ENCODE measurements at places on chromosomes 6 and 20.
A peak's percentile ranks its signal among the peaks of the same experiment; 100 is the strongest.

- DNase-seq: no peak
Measured at GRCh38 chr20:56540415-56540814, 7.4 kb downstream of the FAM209B start.

DNA sequence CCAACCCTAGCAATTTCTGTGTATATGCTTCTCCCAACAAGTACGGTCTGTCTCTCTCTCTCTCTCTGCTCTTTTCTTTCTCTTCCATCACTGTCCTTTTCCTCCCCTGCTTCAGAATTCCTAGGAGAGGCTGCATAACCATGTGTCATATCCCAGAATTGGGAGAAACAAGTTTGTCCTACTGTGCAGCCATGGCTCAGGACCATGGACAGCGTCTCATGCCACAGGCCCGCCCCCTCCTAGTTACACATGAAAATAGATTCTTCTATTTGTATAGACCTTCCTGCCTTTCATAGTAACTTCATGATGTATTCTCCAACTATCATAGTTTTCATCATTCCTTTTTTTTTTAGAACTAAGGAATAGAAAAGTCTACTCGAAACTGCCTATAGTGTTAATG, 98.0 kb downstream of the FNDC1 start:
- DNase-seq: no peak

DNA sequence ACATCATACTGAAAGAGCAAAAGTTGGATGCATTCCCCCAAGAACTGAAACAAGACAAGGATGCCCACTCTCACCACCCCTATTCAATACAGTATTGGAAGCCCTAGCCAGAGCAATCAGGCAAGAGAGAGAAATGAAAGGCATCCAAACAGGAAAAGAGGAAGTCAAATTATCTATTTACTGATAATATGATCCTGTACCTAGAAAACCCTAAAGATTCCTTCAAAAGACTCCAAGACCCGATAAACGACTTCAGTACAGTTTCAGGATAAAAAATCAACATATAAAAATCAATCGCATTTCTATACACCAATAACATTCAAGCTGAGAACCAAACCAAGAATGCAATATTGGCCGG, 14.5 kb downstream of the CDK19 start:
- no peak for DNase-seq

DNA sequence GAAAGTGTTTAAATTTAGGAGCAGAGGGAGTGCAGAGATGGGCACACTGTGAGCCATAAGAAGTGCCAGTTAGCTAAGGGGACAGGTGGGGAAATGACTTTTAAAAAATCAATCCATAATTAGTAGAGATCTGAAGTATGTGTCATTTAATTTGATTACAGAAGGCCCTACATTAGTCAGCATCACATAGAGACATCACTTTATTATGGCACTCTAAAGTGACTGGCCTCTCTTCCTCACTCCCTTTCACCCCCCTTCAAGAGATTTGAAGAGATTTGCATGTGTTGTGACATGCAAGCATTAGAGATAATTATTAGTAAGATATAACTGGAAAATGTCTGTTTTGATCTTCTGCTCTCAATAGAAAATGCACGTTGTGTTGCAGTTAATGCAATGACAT, 86.7 kb downstream of the SLX4IP start:
- DNase-seq: no peak

DNA sequence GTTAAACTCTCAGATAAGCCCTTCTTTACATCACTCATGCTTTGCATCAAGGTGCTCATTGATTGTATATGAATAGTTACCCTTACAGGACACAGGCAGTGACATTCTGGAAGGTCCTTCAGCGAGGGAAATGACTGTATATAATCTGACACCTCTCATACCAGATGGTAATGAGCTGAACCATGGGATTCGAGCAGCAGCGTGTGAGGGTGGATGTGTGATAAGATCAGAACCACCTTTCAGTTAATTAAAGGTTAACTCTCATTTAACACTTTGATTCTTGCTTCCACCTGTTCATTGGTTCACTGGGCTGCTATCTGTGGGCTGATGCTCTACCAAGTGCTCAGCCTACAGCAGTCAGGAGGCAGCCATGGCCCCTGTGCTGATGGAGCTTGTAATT, 24.2 kb downstream of the NEDD9 start:
- no peak for DNase-seq

DNA sequence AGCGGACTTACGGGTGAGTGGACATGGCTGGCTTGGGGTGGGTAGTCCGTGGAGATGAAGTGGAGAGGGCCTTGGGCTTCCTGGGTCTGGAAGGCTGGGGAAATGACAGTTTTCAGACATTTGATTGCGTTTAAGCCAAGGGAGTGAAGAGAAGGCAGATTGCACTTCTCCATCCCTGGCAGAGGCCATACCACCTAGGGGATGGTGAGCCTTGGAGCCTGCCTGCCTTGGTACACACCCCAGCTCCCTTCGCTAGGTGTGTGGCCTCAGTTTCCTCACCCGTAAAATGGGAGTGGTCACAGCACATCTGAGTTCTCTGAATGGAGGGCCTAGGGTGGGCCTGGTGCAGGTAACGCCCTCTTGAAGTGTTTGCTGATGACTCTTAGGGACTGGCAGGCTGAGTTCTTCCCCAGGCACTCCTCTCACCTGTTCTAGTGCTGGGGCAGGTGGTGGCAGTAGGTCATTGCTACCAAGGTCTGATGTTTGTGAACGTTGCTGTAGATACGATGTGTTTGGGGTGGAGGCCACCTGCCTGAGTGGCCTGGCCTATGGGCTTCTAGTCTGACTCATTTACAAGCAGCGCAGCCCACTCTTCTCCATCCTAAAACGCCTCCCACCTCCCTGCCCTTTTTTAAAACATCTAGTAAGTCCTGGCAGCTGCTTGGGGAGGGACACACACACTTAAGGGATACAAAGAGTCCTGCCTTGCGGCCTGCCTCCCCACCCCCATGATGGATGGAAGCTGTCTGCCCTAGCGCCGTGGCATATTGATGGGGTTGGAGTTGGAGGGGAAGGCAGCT, 2.3 kb downstream of the RBM38 start:
- DNase-seq: no peak

- DNase-seq: no peak
Measured at GRCh38 chr6:105493736-105494135, 90.9 kb upstream of the PREP start.

GRCh38 chr20:6715401-6715941, 52.0 kb upstream of the BMP2 start:
- no peak for DNase-seq

- DNase-seq: peak; percentile 48
Measured at GRCh38 chr6:19380293-19380692, 456.9 kb upstream of the ID4 start.

DNA sequence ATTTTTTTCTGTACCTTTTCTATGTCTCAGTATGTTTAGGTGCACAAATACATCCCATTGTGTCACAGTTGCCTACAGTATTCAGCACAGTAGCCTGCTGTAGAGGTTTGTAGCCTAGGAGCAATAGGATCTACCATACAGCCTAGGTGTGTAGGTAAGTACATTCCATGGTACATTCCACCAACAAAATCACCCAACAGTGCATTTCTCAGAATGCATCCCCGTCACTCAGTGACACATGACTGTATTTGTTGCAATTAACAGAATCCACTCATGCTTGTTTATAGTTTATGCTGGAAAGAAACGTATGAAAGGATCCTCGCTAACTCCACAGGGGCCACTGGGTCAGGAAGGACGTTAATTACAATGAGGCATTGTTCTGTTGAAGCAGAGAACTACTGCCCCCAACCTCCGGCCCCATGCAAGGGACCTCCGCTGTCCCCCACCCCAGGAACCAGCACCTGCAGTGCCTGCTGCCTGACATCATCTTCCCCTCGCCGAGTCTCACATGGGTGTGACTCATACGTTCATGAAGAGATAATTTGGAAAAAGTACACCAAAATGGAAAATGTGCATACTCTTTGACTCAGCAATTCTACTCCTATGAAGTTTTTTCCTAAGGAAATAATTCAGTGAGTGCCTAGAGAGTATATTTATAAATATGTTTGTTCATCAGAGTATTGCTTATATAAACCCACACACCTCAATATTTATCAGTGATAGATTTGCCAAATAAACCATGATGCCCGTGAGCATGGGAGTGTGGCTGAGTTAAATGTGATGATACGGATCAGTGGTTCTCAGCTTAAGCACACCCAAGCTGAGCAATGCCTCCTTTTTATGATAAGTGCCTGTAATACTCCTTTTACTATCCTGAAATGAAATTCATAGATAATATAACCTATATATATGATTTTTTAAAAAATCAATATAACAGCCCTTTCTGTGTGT, 156.4 kb upstream of the ECI2 start:
- DNase-seq: peak; percentile 32

DNA sequence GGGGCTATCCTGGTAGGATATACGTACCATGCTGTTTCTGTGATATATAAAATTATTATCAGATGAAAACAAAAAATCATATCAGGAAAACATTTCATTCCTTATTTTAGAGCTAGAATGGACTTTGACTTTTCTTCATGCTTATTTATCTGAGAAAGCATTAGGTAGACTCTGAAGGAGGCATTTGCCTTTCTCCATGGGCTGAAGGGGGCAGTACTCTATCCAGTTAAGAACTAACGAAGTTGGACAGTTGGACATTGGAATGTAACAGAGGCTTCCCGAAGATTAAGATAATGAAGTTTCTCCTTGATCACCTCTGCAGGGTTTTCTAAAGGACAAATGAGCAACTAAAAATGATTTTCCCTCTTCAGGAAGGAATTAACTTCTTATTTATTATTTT, 233.9 kb downstream of the SAMD5 start:
- DNase-seq: no peak

- no peak for DNase-seq
Measured at GRCh38 chr6:25960734-25961133, 1.9 kb upstream of the TRIM38 start.

DNA sequence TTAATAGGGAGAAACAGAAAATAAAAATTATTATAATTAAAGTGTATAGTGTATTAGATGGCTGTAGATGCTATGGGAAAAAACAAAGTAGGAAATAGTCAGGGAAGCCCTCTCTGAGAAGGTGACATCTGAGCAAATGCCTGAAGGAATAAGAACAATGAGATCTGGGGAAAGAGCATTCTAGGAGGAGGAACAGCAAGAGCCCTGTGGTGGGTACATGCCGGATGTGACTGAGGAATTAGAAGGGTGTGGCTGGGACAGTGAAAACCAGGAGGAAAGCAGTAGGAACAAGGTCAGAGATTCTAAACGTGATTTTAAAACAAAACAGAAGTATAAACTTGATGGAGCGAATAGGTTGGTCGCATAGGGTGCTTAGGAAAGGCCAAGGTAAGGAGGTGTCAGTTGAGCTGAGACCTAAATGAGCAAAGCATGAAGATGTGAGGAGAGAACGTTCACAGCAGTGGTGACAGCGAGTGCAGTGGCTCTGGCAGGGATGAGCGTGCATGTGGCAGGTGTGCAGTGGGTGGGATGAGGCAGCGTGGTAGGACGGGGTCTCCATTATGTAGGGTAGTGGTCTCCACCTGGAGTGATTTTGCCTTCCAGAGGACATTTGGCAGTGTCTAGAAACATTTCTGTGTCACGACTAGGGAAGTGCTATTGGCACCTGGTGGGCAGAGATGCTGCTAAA, 97.1 kb upstream of the MRPS10 start:
- no peak for DNase-seq

GRCh38 chr20:25532015-25532751, 53.1 kb downstream of the NINL start:
- DNase-seq: peak; percentile 19

GRCh38 chr20:48962421-48962820, 40.9 kb downstream of the ARFGEF2 start:
- DNase-seq: no peak

- no peak for DNase-seq
Measured at GRCh38 chr6:165782134-165782533, 119.1 kb upstream of the PDE10A start.

GRCh38 chr6:108801366-108801765, 46.9 kb upstream of the ARMC2 start:
- no peak for DNase-seq

DNA sequence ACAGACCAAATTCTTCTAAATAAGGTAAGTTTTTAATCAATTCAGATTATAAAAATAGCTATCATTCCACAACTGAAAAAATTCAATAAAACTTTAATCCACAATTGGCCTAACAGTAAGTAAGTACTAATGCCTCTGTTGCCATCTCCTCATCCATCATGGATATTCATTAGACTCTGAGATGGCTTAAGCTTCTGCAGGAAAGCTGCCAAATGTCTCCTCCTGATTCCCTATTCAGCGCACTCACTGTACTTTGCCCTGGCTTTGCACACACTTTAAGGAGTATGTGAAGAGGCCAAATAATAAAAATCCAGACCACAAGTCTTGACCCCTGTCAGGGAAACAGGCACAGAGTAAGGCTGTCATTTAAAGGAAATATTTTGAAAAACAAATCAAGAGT, 23.6 kb downstream of the PGM3 start:
- DNase-seq: no peak

GRCh38 chr6:7887278-7887991, 23.2 kb downstream of the TXNDC5 start:
- DNase-seq: no peak
